NCI-H446 (cell line): ENCODE measurements at places on chromosomes 7 and 10.

DNA sequence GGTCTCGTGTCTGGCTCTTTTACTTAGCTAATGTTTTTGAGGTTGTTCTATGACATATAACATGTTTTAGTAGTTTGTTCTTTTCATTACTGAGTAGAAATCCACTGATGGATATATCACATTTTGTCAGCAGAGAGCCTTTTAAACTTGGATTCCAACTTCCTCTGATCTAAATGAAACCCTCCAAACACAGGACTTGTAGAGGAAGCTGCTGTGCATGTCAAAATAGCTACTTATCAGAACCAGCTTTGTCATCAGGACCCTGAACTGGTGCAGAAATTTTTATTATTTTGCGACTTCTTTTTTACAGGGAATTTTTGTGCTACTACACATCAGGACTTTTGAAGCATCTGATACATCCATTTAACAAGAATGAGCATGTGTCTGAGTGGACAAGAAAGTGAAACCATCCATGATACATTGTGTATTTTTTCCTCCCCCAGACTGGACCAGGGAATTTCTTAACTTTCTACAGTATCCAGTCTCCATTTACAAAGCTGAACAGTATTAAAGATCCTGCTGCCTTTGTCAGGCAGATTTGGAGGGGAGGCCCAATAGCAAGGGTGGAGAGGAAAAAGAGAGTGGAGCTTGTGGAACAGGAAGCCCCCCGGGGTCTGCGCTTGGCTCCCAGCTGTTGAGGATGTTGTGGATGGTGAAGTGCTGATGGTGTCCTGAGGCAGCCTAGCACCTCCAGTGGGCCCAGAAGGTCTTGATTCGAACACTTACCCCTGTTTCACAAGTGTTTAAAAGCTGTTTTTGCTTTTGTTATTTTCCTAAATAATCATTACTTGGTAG, 29.3 kb upstream of the MTPAP start:
- DNase-seq: no peak

GRCh38 chr7:154877031-154877430, 125.9 kb downstream of the PAXIP1 start:
- no peak for DNase-seq

GRCh38 chr10:105356626-105357025, 715.5 kb downstream of the SORCS3 start:
- DNase-seq: no peak

- DNase-seq: no peak
Observed at GRCh38 chr10:129035052-129035827, 431.8 kb upstream of the MGMT start.

DNA sequence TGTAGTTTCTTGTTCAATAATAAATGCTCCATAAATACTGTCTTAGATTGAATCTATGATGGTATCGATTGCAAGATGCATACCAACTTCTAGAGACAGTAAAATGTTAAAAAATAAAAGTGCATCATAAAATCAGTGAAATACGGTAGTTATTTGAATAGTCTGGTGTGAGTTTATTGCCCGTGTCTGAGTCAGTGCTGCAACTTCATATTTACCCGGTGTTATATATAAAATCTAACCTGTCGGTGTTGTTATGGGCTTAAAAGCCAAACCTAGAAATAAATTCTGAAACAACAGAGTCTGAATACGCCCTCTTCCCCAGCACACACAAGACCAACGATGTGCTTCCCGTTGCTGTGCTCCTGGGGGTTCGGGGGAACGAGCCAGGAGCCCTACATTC, 16.3 kb downstream of the MACROH2A2 start:
- DNase-seq: no peak

GRCh38 chr7:138429577-138430250, 30.3 kb upstream of the TRIM24 start:
- DNase-seq: no peak

GRCh38 chr7:128164061-128164954, 76.8 kb upstream of the LEP start:
- no peak for DNase-seq

DNA sequence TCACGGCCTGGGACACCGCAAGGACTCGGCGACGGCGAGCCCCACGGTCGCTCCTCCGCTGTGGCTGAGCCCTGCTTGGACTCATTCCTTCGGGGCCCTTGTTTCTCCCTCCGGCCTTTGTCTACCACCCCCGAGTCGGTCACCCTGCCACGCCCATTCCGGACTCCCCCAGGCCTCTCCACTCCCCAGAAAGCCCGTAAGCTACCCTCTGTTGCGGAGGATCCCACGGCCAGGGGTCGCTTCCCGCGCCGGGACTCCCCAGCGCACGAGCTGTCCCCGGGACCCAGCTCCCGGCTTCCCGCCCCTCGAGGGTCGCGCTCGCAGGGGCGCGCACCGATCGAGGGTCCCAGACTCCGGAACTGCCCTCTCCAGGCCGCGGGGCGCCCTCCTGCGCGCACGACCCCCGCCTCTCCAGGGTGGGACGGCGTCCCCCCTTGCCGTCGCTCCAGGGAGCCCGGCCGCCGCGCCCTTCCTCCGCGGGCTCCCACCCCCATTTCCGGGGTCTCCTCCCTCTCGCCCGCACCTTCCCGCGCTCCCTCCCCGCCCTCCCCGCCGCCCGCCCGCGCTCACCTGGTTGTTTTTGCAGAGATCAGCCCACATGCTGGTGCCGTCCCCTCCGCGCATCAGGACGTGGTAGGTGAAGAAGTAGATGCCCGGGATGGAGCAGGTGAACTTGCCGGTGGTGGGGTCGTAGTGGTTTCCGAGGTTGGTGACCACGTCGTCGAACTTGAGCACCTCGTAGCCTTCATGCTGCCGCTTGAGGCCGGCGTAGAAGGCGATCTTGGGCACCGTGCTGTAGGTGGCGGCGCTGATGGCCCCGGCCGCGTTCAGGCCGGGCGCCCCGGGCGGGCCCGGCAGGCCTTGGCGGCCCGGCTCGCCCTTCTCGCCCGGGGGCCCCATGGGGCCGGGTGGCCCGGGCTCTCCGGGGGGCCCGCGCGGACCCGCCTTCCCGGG, 1.5 kb downstream of the C1QL3 start:
- no peak for DNase-seq

DNA sequence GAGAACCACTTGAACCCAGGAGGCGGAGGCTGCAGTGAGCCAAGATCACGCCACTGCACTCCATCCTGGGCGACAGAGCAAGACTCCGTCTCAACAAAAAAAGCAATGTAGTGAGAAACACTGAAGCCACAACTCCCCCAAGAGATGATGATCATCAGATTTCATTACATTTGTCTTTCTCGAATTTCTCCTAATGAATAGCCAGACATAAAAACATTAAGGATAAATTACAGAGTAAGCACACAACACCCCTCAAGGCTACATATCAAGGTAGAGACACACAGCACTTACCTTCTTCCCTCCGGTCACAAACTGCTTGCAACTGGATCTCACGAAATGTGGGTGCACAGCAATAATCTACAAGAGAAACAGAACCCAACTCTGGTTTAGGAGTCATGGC, 91.5 kb downstream of the VPS41 start:
- no peak for DNase-seq

GRCh38 chr10:104300002-104300735, 31.2 kb downstream of the GSTO2 start:
- no peak for DNase-seq

GRCh38 chr10:49594594-49594993, 15.5 kb upstream of the SLC18A3 start:
- DNase-seq: peak; percentile 44

DNA sequence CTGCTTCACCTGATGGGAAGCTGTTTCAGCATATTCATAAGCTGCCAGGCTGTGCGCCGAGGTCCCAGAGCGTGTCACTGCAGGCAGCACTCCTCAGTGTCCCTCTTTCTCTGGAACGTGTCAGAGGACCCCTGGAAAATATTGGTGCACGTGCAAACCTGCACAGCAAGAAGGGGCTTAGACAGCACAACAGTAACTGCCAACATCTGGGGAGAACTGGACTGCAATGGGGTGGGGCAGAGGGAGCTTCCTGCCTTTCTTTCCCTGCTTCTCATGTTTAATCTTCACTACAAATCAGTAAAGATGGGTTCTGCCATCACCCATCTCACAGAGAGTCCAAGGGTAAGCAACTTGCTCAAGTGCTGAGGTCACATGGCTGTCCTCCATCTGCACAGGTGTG, 86.5 kb upstream of the GPR26 start:
- no peak for DNase-seq

DNA sequence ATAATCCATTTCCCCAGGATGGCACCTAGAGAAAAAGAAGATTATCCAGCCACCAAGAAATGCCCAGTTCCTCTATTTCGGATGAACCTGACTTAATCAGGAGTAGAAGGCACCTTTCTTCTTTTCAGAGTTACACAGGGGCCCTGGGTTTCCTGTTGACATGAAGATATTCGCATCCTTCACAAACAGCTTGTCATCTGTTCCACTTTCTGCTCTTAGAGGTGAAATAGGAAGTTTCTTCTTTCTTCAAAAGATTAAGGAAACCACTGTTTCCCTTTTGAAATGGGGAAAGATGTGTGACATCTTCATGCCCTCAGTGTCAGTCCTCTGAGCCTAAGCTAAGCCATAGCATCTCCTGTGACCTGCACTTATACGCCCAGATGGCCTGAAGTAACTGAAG, 39.1 kb upstream of the RAB18 start:
- no peak for DNase-seq

DNA sequence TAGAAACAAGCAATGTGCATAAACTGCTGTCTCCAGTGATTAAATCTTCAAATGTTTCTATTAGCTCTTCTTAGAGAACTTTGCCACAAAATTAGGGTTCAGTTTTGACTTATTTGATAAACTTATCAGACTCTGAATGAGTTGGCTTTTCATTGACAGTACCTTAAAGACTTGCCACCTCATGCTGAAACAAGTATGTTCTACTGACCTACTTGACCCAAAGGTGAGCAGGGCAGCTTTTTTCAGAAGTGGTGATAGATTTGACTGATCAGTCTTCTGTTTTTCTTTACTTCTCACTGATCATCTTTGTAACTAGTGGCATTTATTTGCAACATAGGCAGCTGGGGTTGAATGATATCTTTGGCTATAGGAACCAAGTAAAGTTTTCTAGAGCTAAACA, 7.8 kb downstream of the ZNF277 start:
- DNase-seq: no peak

DNA sequence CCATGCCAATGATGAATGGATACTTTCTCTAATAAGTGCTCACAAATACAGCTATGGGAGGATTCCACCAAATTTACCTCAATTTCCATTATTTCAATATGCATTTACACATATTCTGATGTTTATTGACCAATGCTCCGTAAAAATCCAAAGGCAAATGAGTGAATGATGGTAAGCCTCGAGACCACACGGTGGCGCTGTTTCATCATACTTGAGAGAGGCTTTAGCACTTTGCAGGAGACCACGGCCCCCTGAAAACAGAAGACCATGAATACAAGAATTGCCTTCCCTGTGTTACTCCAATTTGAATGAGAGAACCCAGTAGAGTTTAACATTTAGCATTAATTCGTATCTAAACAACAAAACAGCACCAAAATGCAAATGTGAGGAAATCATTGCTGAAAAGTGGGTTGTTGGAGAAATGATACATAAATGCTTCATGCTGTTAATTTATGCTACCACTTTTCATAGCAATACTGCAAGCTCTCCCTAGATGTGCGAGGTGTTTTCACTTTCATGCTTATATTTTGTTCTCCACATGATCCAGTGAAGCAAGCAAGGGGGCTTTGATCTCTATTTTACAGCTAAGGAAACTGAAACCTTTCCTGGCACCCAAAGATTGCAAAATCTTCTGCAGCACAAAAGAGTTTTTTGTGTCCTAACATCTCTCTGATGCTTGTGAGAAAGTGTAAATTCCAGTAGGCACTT, 35.4 kb downstream of the TRIL start:
- DNase-seq: peak; percentile 50

- no peak for DNase-seq
Observed at GRCh38 chr10:43943818-43944360, 295.2 kb upstream of the ZNF32 start.

DNA sequence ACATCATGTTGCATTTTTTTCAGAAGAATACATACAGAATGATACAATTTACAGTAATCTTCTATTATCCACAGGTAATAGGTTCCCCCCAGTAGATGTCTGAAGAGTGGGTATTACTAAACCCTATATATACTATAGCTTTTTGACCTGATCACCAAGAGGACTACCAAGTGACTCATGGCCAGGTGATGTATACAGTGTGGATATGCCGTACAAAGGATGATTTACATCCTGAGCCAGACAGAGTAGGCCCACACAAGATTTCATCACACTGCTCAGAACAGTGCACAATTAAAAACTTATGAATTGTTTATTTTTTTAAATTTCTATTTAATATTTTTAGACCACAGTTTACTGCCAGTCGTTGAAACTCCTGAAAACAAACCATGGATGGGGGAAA, 70.6 kb downstream of the STEAP1B start:
- no peak for DNase-seq
